GM12865 (cell line): ENCODE measurements at places on chromosomes 7 and 10.
A peak's percentile ranks its signal among the peaks of the same experiment; 100 is the strongest.

DNA sequence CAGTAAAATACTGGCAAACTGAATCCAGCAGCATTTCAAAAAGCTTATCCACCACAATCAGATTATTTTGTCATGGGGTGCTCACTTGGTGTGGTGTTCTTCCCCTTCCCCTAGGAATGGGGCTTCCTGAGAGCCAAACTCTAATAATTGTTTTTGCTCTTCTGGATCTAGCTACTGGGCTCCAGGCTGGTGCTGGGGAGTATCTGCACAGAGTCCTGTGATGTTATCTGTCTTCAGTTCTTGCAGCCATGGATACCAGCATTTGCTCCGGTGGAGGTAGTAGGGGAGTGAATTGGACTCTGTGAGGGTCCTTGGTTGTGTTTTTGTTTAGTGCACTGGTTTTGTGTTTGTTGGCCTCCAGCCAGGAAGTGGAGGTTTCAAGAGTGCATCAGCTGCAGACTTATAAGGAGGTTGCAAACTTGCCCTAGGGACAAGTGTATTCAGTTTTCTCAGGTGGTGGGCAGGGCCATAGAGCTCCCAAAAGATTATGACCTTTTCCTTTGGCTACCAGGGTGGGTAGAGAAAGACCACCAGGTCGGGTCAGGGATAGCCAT, 308.5 kb upstream of the MAGI2 start:
- no peak for DNase-seq

GRCh38 chr7:1149351-1149794, 10.6 kb downstream of the ZFAND2A start:
- no peak for DNase-seq

- DNase-seq: peak; percentile 4
Measured at GRCh38 chr10:121362026-121362425, 236.2 kb downstream of the FGFR2 start.

DNA sequence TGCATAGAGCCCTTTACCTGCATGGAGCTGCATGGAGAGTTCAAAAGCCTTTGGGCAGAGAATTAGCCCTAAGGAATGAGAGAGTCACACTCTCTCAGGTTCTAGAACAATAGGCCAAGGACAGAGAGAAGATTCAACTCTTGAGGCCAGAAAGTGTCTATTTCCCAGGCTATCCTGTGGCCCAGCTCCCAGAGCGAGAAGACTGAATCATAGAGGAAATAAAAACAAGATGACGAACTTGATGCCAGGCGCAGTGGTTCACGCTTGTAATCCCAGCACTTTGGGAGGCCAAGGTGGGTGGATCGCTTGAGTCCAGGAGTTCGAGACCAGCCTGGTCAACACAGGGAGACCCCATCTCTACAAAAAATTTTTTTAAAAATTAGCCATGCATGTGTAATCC, 18.3 kb upstream of the PODXL start:
- no peak for DNase-seq

GRCh38 chr7:25792586-25792985, 359.4 kb upstream of the NFE2L3 start:
- DNase-seq: no peak

GRCh38 chr10:63173468-63174232, 40.5 kb downstream of the NRBF2 start:
- DNase-seq: peak; percentile 79

DNA sequence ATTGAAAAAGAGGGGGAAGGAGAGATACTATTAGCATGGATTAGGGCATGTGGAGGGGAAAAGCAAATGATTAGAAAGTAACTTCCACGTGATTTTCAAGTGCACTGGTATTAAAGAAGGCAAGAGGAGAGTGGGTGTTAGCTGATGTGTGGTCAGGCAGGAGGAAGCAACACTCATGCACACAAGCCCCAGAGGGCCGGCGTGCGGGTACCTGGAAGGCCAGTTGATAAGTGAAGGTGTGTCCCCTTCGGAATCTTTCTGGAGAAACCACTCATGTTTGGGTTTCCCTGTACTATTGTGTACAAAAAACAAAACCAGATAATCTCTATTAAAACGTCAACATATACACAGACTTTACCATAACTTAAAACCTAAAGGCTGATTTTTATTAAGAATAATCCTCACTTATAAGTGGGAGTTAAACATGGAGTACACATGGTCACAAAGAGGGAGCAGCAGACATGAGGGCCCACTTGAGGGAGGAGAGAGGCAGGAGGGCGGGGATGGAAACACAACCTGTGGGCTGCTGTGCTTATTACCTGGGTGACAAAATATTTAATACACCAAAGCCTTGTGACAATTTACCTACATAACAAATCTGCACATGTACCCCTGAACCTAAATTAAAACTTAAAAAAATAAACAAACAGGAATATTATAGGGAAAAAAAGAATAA, 98.9 kb downstream of the SVIL start:
- no peak for DNase-seq

DNA sequence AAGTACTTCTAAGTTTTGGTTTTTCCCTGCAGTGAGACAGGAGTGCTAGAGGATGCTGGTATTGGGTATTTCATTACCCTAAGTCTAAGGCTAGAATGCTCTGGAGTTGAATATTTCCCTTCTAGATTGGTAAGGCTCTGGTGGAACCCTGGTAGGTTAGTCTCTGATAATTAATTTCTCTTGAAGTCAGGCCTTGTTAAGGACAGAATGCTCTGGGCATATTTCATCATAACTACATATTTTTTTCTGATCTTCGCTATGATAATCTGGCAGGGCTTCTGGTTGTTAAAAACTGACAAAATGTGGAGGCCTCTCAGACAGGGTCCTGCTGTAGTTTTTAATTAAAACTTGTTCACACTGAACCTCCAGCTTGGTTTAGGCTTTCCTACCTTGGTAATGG, 83.8 kb downstream of the CDK13 start:
- no peak for DNase-seq

GRCh38 chr10:81978238-81978637, 103.2 kb downstream of the NRG3 start:
- DNase-seq: peak; percentile 26

- no peak for DNase-seq
Measured at GRCh38 chr7:961546-962400, 7.3 kb upstream of the ADAP1 start.

DNA sequence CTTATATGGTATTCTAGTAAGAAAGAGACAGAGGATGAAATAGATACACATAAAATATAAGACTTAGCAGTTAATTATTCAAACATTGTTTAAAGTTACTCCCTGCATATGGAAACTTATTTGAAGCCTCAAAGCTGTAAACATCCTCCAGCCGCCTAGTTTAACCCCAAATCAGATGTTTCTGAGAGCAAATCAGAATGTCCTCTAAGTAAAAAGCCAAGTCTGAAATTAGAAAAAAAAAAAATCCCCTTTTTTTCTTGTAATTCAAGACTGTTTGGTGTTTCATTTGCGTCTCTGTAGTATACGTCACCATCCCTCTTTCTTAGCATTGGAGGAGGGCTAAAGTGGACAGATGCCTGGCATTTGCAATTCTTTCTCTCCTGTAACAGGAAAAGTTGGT, 46.4 kb downstream of the TMEM26 start:
- DNase-seq: no peak

DNA sequence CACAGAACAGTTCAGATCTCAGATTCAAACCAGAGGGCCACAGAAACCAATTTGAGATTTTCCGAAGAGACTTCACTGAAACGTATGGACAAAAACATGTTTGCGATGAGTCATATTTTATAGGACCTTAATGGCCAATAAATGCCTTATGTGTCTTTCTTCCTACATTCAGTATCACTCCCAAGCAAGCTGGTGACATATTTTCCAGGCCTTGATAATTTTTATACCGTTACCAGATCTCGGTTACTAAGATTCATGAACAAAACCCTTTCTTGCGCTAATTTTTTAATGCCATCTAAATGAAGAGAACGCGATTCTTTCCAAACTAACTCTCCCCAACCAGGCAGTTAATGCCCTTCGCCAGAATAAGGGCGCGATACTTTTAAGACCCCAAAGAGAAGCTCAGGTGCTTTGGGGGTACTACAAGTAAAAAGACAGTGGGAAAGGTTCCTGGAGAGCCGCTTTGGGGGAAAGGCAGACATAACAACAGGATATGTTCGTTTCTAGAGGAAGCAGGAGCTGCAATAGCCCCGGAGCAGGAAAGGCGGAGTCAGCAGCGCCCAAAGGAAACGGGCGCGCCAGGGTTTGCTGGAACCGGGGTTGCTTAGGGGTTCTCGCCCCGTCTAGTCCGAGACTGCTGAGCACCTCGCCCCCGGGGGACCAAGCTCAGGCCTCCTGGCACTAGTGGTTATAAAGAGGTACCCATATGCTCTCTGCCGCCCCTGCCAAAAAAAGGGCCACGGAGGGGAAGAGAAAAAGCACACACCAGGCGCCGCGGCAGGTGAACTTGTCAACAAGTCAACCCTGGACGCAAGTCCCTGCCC, 884 bp downstream of the ICA1 start:
- DNase-seq: peak; percentile 37

GRCh38 chr7:74058486-74058885, 25.1 kb upstream of the LIMK1 start:
- no peak for DNase-seq

- DNase-seq: peak; percentile 80
Measured at GRCh38 chr10:118698421-118698820, 56.3 kb downstream of the CACUL1 start.

GRCh38 chr10:87659571-87660483, at the start of gene PAPSS2:
TSS of gene PAPSS2 (plus strand) at chr10:87659878. CDS start at chr10:87659982, 104 bp downstream.
- peak; percentile 54 for DNase-seq

GRCh38 chr10:87038286-87038717, 18.2 kb downstream of the FAM25A start:
- DNase-seq: no peak

DNA sequence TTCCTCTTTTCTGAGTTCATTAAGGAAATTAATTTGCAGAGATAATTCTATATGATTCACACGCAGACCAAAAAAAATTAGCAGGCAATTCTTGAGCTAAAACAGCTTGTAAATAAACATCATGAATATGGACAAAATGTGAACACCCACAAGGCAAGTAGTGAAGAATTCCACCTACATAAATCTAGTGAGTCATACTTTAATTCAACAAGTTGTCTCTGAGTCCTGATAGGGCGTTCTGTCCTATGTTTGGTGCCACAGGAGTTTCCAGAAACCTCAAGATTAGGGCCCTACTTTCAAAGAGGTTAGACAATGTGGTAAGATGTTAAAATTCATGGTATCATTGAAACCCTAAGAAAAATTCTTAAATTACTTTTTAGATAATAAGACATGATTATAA, 122.3 kb downstream of the SGMS1 start:
- no peak for DNase-seq

GRCh38 chr10:103812432-103812831, 42.9 kb downstream of the SH3PXD2A start:
- no peak for DNase-seq

- no peak for DNase-seq
Measured at GRCh38 chr7:80515298-80515697, 3.4 kb upstream of the GNAT3 start.

DNA sequence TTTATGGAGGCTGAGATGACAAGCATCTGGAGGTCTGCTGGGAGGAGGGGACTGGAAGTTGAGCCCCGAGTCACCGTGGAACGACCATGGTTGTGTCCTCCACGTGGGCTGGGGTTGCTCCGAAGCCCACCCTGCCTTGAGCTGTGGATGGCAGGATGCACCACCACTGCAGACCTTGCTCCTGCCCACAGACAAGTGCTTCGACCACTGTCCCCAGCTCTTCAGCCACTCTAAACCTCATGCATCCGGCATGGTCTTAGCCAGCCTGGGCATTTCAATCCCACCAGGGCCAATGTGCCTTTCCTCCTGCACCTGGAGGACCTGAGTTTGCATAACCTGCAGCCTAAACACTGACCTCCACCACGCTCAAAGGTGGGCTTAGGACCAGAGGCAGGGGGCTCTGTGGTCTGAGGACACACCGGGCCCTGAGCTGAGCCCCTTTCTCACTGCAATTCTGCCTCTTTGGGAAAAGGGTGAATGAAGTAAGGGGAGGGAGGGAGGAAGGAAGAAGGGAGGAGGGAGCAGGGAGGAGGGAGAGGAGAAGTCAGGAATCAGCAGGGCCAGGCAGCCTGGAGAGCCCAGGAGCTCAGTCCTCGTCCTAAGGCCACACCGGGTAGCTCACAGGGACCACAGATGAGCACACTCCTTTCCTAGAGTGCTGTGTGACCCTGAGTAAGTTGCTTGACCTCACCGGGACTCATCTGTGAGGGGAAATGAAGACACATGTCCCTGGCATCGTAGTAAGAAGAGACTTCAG, 44.8 kb upstream of the DNAAF5 start:
- no peak for DNase-seq

GRCh38 chr7:17405786-17406185, 107.3 kb downstream of the AHR start:
- no peak for DNase-seq

GRCh38 chr7:27409776-27410175, 167.2 kb downstream of the EVX1 start:
- DNase-seq: no peak

GRCh38 chr10:132510174-132510611, 27.4 kb upstream of the INPP5A start:
- no peak for DNase-seq

DNA sequence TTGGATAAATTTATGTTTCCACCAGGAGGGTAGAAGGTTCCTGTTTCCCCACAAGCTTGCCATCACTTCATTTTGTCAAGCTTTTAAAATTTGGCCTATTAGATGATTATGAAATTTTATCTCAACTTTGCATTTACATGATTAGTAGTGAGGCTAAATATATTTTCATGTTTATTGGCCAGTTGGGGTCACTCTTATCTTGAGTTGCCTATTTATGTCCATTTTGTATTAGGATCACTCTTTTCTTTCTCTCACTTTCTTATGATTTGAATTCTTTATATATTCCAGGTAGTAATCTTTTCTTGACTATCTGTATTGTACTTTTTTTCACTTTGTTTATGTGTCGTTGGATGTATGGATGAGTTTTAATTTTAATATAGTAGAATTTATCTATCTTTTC, 218.6 kb upstream of the SLC26A5 start:
- no peak for DNase-seq

DNA sequence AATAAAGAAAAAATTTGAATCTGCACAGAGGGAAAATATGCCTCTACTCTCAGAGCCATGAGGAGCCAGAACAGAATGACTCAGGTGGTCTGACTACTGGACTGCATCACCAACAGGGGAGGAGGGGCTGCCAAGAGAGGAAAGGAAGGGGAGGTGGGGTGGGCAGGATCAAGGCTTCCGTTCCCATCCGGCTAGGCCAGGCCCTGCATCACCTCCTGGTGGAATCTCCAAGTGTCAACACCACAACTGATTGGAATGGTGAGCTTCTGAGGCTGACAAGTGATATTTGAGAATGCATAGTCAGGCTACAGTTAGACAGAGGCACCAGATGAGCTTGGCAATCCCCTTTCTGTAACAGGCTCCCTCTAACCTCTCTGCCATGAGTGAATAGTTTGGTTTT, 10.4 kb upstream of the GPR26 start:
- DNase-seq: no peak

DNA sequence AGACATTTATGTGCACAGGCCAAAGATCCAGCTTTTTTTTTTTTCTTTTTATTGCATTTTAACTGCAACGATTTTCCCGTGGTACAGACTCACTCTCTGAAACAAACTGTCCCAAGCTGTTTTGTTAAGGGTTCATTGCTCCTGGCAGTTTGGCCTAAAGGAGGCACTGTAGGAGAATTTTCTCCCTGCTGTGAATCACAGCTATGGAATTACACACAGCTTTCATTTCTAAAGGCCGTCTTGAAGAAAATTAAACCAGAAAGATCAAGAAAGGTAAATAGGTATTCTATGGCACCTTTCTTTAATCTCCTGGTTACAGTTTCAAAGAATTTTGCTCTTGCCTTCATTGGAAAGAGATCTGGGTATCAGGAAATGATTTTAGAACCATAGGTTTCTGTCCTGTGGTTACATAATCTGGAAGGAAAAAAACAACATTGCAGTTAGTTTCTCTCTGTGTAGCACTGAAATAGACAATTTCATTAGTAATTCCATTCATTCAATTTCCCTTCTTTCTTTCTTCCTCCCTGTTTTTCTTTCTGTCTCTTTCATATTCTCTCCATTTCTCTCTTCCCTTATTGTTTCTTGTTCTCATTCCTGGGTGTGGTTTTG, 51.2 kb downstream of the PDK4 start:
- DNase-seq: no peak
